Osteoblast (primary cell): ENCODE measurements at places on chromosomes 16 and 17.

- no peak for DNase-seq
These were observed 508.1 kb downstream of the HAPSTR1 start for GRCh38 chr16:9599415-9600120.

GRCh38 chr17:70517816-70518215, 348.5 kb downstream of the KCNJ2 start:
- DNase-seq: no peak

DNA sequence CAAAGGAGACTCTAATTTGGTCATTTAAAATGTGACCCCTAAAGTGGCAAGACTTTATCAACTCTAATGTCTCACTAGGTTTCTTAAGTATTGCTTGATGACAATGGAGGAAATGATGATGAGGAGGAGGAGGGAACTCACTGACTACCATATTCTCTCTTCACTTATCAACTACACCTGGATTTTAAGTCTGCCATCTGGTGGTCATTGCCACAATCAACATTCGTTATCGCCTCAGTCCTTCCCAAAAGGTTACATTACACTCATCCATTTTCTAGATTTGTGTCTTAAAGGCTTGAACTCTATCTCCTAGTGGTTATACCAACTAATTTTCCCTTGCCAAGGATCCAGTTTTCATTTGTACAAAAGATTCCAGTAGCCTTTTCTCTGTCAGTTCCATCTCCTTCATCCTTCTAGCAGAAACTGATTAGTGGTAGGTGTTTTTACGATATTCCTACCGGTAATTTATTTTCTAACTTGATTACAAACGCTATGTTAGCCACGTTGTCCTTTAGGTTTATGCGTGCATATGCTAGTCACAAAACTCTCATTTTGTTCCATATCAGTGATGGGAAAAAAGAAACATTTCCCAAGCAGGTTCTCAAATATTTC, 114.6 kb upstream of the NOG start:
- DNase-seq: no peak

GRCh38 chr17:74380959-74381808, 13.9 kb downstream of the GPR142 start:
- DNase-seq: peak; percentile 48

GRCh38 chr16:72362973-72363372, 191.0 kb upstream of the PMFBP1 start:
- DNase-seq: no peak

- no peak for DNase-seq
These were observed 8.5 kb downstream of the KRTAP9-7 start for GRCh38 chr17:41284043-41284442.

GRCh38 chr16:83990492-83990891, 22.4 kb downstream of the NECAB2 start:
- DNase-seq: peak; percentile 25

DNA sequence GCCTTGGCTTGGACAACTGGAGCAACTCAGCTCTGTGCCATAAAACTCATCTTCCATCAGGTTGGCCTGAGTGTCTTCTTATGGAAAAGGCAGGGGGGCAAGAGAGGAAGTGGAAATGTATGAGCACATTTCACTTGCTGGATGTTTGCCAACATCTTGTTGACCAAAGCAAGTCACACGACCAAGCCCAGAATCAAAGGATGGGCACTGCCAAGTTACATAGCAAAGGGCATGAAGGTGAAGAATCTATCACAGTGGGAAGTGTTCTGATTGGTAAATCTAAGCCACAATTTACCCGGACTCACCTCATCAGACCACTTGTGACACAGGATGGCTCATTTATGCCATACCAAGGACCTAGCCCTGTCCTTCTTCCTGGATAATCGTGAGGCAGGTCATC, 310.5 kb upstream of the IRX5 start:
- no peak for DNase-seq

DNA sequence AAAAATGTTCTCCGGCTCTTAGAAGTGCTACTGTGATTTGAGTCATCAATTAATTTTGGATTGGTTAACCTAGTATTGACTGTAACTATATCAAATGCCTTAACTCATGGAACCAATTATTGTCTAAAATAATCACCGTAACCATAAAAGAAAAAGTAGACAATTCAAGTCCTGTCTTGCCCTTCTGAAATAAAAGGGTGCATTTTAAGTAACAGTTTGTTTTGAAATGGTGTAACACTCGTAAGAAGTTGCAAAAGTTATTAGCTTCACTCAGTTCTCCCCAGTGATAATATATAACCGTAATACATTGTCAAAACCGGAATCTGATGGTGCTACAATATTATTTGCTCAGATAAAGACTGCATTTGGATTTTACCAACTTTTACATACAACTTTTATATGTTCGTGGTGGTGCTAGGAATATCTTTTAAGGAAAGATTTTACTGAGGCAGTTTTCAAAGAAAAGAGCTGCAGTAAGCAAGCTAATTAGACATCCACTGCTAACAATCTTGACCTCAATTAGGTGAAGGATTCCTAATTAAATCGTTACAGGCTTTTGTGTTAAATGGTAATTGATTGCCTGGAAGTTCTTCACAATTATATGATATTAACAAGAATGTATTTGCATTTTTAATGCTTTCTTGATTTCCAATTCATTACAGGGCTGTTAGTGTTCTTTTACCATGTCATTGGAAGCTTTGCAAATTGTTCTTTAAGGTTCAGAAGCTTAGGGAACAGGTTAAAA, 413.1 kb upstream of the MON1B start:
- DNase-seq: no peak

DNA sequence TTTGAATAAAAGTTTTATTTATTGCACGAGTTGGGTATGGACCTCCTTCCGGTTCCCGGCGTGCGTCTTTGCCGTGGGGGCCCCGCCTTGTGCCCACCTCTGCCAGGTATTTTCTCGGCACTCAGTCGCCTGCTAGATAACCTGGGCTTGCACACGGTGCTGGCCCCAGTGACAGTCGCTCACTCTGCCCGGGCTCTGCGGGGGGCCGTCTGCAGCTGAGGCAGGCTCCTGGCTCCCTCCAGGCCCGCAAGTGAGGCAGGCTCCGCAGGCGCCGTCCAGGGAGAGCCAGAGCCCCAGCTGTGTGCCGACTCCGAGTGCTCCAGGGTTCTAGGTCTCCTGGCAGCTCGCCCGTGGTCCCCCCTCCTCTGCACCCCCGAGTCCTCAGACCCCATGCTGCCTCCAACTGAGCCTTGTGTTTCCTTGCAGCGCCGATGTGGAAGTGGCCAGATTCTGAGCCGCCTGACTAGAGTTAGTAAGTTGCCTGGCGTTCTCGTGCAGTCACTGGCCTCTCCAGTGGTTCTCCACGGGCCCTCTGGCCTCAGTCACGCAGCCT, 54.7 kb upstream of the PVALEF start:
- DNase-seq: no peak

- no peak for DNase-seq
These were observed 88.2 kb downstream of the IRX5 start for GRCh38 chr16:55018881-55019280.

GRCh38 chr17:64332502-64332901, 58.2 kb downstream of the PECAM1 start:
- no peak for DNase-seq

DNA sequence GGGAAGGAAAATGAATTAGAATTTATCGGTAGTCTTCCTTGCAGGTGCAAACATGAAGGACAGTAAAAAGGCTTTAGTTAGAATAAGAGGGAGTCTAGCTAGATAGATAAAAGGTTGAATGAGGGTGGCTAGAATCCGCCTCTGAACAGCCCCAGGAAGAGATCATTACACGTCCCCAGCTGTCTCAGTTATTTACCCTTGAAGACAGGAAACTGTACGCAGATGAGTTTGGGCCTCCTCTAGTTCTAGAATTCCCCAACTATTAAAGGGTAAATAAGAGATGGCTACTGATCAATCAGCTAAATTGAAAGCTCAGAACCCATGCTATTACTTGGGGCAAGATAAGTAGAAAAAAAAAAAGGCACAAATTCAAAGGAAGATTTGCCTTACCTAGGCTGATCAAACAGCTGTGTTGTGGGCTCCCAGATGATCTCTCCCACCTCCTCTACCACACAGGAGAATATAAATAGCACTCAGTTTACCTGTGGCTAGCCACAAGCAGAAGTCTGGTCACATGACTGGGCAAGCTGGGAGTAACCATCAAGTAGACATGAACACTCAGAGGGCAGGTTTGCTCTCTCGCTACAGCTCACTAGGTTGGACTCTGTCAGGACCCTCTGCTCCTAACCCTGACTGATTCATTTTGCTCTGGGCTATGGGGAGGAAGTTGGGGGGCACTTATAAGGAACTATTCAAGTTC, 17.0 kb downstream of the FAM117A start:
- no peak for DNase-seq

GRCh38 chr16:10968498-10968897, 24.1 kb downstream of the CLEC16A start:
- DNase-seq: no peak

DNA sequence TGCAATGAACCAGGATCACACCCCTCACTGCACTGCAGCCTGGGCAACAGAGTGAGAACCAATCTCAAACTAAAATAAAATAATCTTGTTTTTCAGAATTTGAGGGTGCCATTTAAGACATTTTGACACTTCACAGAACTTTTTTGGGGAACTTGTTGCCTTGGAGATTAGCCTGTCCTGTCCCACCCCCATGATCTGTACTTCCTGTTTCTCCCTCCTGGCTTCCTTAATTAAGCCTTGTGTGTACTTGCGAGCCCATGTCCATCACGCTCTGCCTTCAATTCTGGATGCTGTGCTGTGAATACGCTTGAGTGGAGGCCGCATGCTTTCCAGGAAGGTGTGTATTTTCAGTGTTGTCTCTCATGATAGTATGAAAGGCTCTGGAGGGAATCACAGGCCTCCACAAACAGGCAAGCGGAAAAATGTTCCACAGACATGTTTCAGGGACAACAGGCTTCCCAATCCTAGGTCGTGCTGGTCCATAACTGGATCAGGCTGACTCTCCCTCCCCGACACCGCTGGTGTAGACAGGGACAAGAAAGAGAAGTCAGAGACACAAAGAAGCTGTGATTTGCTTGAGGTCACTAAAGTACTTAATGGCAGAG, 56.9 kb downstream of the NOS2 start:
- DNase-seq: no peak
